CD4-positive, alpha-beta T cell treated with Interleukin-15 for 1 hour (primary cell): ENCODE measurements at places on chromosomes 11 and 22.

GRCh38 chr11:9489080-9489765 is 28.4 kb downstream of the ZNF143 start:
- DNase-seq, result no peak

DNA sequence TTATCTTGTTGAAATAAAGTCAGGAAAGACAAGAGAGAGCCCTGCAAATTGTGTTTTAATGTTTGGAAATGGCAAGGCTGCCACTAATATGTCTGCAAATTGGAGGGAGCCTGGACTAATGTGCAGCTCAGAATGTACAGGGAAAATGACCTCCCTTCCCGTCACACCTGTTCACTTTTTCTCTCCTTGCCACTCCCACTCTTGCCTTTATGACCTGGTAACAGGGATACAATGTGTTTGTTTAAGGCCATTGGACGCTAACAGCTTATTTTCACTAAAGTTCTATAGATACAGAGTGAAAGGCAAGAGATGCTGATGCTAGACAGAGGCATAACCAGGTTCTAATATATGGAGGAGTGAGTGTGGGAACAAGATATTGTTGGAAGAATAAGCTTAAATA is 203.9 kb downstream of the RAB38 start:
- no peak for DNase-seq

DNA sequence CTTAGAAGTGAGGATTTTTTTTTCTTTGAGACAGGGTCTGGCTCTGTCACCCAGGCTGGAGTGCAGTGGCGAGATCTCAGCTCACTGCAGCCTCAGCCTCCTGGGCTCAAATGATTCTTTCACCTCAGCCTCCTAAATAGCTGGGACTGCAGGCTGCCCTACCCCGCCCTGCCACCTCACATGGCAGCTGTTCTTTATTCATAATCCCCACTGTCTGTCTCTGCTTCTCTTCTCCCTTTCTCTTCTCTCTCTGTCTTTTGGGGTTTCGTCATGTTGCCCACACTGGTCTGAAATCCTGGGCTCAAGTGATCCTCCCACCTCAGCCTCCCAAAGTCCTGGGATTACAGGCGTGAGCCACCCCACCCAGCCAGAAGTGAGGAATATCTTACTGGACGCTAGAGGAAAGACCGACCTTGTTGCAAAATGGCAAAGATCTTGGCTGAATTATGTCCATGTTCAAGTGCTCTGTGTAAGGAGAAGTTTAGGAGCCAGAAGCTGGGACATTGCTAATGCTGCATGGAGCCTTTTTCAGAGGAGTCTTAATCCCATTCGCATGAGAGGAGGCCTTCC is 21.9 kb downstream of the KRTAP5-5 start:
- DNase-seq, result no peak

DNA sequence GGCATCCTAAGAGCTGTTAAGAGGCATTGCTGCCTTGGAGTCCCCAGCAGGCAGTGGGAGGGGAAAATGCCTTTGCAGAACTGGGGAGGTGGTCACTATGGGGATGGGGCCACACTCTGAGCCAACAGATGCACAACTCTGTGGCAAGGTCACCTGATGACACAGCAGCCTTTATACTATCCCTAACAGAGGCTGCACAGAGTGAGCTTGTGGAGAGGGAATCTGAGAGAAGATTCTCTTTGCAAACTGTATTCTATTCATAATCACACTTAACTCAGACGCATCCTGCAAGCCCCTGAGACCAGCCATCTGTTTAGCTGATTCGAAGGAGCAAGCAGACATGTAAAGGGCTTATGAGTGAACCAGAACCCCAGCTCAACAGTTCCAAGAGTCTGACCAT is 49.0 kb upstream of the TTC12 start:
- no peak for DNase-seq

GRCh38 chr11:86159581-86159891 is 85.0 kb upstream of the EED start:
- no peak for DNase-seq

- peak; percentile 67 for DNase-seq
Observed at GRCh38 chr22:35367331-35367886, 13.5 kb upstream of the HMOX1 start.

GRCh38 chr11:104870910-104871309 is 27.4 kb downstream of the CASP12 start:
- no peak for DNase-seq

DNA sequence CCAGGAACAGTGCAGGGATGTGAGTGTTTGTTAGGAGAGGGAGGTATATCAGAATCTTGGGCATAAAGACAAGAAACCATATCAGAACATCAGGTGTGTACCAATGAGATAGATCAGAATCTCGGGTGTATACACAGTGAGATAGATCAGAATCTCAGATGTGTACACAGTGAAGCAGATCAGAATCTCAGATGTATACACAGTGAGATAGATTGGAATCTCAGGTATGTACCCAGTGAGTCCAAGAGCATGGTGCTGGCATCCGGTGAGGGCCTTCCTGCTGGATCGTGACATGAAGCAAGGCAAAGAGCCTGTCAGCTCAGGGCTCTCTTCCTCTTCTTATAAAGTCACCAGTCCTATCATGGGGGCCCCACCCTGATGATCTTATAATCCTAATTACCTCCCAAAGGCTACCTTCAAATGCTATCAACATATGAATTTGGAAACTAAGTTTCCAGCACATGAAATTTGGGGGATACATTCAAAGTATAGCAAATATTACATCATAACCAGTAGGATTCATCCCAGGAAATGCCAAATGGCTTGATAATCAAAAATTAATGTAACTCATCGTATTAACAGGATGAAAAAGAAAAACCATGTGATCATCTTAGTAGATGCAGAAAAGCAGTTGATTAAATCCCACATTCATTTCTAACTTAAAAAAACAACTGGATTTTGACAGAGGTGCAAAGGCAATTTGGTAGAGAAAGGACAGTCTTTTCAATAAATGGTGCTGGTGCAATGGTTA is 28.6 kb downstream of the PPARA start:
- DNase-seq, result no peak

GRCh38 chr11:17875891-17876290 is 137.0 kb downstream of the SERGEF start:
- DNase-seq, result no peak

- no peak for DNase-seq
Observed at GRCh38 chr22:19478045-19478900, 720 bp downstream of the UFD1 start.

GRCh38 chr22:37744589-37744988 is 47.7 kb downstream of the TRIOBP start:
- no peak for DNase-seq

GRCh38 chr11:103372906-103373305 is 263.7 kb downstream of the DYNC2H1 start:
- no peak for DNase-seq
